ENCODE measurements at places on chromosomes 2 and 18. TPM values are rescaled to one million over a fixed set of nuclear protein-coding genes. Genes with fewer than 3 reads are reported as not detected.

The HRH4 gene
- total RNA-seq: 0.21 TPM

The ZBTB7C gene
- total RNA-seq: 7.0 TPM

The IL1F10 gene
- total RNA-seq: 0.34 TPM

The FBXO48 gene
- 0.68 TPM for total RNA-seq

The CNRIP1 gene
- total RNA-seq: not detected

The SCYGR4 gene
- not detected for total RNA-seq

The MCFD2 gene
- 127 TPM for total RNA-seq

Data from nasal cavity respiratory epithelium epithelial cell of viscerocranial mucosa (primary cell).